Left renal cortex interstitium (tissue), 4 donors: ENCODE measurements at places on chromosomes 4 and X.

DNA sequence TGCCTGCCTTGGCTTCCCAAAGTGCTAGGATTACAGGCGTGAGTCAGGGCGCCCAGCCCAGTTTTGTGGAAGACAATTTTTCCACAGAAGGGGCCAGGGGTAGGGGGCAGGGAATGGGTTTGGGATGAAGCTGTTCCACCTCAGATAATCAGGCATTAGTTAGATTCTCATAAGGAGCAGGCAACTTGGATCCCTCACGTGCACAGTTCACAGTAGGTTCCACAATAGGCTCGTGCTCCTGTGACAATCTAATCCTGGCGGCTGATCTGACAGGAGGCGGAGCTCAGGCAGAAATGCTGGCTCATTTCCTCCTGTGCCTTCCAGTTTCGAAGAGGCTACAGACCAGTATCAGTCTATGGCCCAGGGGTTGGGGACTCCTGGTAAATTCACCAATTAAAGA lies 491.6 kb upstream of the AADAT start:
- DNase-seq: no peak

DNA sequence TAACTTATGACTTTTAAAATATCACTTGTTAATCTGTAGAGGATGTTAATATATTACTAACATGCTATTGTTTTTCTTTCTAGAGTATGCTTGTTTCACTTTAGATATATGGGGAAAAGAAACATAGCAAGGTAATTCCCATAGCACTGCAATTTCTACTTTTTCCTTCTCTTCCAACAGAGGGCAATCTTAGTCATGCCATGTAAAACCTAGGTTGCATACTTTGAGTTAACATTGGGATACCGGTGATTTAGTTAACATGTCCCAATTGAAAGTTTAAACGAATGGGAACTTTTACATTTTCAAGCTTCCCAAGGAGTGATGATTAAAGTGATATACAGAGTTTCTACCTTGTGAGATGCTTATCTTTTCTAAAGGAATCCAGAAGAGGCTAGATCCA lies 89.4 kb upstream of the IL13RA1 start:
- no peak for DNase-seq

GRCh38 chrX:129956765-129957164 lies 25.7 kb upstream of the BCORL1 start:
- DNase-seq: no peak

GRCh38 chrX:154021131-154021611 lies 1.5 kb upstream of the IRAK1 start:
- DNase-seq: no peak

DNA sequence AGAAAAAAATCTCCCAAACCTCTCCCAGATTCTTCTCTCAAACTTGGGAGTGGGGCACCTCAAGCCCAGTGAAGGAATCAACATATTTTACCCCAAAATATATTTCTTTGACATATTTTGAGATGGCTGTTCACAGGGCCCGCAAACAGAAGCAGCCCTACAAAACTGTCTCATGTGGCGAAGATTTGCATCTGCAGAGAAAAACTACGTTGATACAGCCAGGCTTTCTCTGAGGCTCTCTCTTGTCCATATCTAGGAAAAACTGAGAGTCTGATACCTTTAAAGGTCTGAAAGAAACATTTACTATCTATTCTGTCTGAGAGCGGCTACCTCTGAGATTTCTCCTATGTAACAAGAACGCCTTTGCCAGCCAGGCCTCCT lies 23.3 kb upstream of the TMSB4X start:
- no peak for DNase-seq

DNA sequence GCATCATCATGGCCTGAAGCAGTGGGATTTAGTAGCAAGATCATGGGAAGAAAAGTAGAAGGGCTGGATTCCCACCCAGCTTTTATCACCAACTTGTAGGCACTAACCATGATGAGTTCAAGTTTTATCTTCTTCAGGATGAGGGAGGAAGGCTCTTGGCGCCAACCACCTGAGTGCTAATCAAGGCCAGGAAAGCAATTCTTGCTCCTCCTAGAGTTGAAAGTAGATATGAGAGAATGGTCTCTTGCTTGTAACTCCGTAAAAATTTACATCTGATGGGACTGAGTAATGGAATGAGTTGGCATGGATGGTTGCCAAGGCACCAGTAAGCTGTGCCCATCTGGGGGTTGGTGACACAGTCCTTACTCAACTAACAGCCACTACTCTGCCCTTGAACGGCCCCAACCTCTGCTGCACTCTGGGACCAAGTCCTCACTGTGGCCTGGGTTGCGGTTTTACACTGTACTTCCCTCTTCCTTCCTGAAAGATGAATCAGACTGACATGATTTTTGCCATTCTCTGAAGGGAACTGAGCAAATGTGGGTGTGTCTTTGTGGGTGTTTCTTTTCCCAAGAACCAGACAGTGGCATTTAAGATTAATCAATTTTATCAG lies 39.4 kb upstream of the NDP start:
- no peak for DNase-seq

- DNase-seq: no peak
These were observed 37.3 kb downstream of the AFF2 start for GRCh38 chrX:148537556-148538182.

DNA sequence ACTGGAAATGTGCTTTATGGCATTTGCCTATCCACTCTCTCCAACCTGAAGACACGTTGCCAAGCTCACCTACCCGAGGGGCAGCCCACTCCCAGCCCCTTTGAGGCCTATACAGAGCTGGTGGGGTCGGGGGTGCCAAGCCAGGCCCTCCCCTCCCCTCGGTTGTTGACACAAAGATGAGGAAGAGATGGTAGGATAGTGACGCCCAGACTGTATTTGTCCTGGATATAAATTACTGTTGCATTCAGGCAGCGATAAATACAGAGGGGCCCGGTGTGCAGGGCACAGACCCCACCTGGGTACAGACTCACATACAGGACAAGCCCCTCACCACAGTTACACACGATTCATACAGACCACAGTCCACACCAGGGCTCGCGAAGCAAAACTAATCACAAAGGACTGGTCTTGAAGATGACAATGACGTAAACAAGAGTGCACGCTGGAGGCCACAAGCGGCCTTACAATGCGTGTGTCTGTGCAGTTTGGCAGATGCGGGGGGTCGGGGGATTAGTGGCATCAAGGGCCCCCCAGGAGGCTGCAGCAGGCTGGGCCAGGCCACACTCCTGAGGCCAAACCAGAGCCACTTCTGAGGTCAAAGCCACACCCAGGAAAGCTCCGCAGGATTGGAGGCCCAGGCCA lies 14.6 kb downstream of the DGKQ start:
- DNase-seq: no peak

GRCh38 chr4:135007400-135007799 lies 805.8 kb upstream of the PABPC4L start:
- DNase-seq: no peak

DNA sequence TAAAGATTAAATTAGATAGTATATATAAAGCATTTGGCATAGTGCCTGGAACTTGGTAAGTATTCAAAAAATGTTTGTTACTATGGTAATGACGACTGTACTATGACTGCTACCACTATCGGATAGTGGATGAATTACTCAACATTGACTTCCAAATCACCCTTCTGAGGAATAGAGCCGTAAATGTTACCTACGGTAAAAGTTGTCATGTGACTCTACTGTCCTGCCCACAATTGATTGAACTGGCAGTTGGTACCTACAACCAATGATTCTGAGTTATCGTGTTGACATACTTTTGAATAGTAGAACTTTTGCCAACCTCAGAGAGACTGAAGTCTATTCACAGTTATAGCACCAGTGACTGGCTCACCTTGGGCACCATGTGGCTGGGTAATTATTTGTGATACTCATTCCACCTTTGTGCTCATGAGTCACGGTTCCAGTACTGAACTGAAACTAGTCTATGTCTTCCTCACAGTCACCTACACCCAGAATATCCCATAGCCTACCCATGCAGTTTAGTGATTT lies 185.5 kb upstream of the PITX2 start:
- DNase-seq: no peak

DNA sequence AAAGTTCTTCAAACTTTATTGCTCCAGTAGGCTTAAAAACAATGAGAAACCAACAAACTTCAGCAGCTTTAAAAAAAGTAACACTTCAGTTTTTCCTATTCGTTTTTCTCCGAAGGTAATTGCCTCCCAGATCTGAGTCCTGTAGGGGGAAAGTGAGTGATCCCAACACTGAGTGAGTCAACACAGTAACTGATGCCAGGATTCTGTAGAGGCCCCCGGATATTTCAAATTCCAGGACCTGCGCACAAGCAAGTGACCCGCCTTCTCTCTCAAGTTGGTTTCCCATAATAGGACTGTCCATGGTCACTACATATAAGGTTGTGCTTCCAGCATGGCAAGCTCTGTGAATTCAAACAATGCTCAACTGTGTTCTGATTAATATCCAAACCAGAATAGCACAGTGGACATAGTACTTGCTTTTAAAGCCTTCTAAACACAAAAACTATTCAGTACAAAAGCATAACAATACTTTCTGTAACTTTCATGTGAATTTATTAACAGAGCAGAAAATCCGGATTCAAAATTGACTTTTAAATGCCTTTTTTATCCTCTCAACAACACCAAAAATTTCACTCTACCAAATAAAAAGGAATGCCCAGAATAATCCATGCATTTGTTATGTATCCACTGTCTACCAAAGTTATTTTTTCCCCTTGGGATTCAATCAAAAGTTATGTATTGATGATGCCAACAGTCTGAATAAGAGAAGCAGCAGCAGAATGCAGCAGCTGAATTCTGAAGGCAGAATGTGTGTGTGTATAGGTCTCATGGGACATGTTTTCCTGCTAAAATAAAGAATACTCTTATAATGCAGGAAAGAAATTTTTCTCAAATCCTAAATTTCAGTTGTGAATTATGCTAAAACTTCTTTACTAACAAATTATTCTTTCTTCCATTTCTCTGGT lies at the start of gene DMD:
TSS of gene DMD (minus strand) at position 194 of the 905 bp plus-strand sequence. CDS start 237 bp downstream, outside the sequence.
- DNase-seq: no peak

DNA sequence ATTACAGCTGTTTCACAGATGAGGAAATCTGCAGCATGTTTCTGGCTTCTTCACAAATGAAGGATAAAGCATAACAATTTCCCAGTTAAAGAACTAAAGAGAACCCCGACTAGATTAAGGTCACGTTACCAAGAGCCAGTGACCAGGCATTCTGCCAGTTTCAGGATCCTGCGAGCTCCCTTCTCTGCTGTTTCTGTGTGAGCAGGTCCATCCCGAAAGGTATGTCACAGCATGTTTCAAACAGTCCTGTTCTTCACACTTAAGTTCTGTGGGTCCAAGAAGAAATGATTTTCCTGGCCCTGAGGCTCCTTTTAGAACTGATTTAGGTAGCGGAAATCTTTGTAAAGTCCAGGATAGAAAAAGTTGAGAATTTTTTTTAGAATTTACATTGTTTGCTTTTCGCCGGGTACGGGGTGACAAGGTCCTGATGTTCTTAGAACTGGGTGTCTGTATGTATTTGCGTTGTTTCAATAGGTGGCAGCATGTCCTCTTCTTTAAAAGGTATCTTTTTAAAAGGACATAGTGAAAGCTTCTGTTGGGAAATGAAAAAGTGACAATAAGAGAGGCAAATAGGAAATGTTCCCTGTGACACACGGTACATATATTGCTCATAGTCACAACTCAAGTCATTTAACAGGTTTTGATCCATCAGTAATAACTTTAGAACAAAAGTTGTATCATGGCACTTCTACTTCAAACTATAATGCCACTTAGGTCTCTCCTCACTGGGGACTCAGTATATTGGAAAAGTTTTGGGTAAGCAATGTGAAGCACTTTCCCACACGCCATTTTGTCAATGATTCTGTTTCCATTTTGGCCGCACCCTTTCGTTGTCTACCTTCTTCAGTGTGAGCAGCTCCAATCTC lies 18.4 kb downstream of the IL21 start:
- DNase-seq: peak; percentile 10

DNA sequence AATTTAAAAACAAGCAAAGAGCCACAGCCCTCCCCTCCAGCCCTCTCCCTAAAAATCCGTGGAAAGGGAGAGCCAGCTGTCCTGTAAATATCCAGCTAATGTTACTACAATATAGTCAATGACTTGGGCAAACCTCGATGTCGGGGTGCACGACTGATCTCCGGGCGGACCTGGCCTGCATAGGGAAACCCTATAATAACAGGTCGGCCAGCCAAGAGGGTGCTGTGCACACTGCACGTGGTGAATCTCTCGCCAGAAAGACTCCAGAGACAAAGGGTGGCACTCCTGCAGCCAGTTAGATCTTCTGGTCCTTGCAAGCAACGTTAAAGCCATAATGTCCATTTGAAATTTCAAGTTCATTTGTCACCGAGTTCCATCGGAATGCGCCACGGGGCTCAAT lies 1092.8 kb downstream of the ADGRL3 start:
- no peak for DNase-seq

- DNase-seq: no peak
These were observed 19.7 kb upstream of the FHIP1A start for GRCh38 chr4:151389311-151389710.

DNA sequence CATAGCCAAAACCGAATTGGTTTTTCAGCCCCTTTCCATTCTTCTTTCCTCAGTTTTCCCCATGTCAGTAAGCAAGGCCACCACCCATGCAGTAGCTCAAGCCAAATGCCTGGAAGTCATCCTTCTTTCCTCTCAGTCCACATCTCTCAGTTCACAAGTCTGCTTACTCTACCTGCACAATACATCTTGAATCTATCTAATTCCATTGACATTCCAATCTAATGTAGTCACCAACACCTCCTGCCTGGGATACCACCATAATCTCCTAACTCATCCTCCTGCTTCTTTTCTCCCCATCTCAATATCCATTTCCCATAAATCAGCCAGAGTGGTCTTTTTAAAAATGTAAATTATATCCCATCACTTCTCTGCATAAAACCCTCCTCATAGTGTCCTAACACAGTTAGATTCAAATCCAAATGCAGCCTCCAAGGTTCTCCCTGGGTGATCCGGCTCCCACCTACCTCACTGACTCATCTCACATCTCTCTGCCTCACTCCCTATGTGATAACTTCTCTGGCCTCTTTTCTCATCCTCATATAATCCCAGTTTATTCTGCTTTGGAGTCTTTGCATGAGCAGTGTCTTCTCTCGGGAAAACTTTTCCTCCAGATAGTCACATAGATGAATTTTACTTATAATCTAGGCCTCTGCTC lies 26.9 kb downstream of the KCNIP4 start:
- DNase-seq: no peak

- no peak for DNase-seq
These were observed 994.2 kb downstream of the ADGRL3 start for GRCh38 chr4:62194342-62194741.

- DNase-seq: no peak
These were observed 158.0 kb downstream of the ARAP2 start for GRCh38 chr4:36086261-36086786.

DNA sequence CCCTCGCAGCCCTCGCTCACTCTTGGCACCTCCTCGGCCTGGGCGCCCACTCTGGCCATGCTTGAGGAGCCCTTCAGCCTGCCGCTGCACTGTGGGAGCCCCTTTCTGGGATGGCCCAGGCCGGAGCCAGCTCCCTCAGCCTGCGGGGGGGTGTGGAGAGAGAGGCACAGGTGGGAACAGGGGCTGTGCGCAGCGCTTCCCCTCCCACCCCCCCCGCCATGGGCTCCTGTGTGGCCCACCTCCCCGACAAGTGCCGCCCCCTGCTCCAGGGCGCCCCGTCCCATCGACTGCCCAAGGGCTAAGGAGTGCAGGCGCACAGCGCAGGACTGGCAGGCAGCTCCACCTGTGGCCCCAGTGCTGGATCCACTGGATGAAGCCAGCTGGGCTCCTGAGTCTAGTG lies 220.2 kb downstream of the STPG2 start:
- DNase-seq: no peak
